ENCODE measurements at places on chromosomes 4 and X.

DNA sequence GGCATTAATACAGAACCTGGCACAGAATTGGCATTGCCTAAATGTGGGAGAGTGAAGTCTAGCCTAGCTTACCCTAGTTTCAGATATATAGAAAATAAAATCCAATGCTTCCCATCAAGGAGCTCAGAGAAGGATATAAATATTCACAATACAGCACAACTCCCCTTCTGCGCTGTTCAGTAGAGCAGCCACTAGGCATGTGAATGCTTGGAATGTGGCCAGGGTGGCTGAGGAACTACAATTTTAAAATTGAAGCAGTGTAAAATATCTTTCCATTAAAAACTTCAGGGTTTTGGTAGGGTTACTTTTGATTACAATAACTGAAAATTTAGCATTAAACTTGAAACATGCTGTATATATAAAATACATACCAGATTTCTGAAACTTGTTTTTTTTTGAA lies 19.5 kb downstream of the ZNF518B start:
- no peak for DNase-seq

DNA sequence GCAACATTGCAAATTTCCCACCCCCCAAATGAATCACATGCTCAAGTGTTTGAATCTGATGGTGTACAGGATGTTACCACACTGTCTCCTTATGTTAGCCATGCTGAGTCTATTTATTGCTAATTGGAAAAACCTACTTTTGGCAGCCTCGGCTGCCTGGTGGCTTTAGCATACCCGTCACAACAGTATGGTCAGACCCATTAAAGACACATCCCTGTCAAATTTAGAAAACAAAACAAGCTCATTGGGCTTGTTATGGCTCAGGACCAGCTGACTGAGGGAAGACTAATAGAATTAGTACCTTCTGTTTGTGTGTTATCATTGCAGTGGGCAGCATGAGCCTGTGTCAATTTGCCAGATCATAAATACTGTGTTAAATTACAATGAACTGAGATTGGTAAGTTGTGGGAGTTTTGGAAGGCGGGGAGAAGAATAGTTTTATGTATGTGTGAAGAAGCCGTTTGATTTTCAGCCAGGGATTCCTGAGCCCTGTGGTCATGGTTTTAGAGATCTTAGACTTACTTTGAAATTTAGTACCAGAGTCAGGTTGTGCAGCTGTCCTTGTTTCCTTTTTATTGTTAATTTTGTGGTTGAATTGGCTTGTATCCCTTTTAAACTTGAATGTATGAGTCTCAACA lies 66.8 kb downstream of the POLA1 start:
- DNase-seq: no peak

DNA sequence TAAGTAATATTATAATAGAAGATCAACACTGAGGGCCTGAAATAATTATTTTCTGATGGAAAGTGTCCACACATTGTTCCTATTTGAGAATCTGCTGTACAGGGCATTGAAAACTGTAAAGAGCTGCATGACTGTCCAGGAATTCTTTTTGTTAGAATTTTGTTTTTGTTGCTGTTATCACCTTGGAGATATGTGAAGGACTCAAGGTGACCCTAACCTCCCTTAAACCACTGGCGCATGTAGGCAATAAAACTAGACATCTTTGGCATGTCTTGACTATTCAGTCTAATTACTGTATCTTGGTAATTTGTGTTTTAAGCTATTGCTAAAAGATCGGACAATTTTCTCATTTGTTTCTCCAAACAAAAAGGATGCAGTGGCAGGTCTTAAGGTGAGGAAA lies 55.5 kb upstream of the SMIM10 start:
- no peak for DNase-seq

DNA sequence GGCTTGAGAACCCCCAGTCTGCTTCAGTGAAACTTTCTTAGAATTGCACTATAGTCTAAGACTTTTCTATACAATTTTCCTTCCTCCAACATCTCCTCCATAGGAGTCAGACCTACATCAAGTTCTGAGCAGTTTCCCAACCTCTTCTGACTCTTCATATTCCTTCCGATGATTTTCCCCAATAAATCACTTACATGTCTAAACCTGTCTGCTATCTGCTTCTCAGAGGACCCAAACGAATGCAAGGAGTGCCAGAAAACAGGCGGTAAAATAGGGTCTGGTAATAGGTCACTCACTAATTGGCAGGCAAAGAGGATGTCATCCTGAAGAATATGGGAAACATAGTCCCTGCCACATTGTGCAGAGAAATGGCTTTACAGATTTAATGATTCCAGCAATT lies 153.9 kb downstream of the PCDH18 start:
- DNase-seq: no peak

- DNase-seq: no peak
Observed at GRCh38 chrX:132532913-132533312, 44.1 kb upstream of the MBNL3 start.

- DNase-seq: no peak
Observed at GRCh38 chrX:128020701-128021100, 31.5 kb downstream of the ACTRT1 start.

DNA sequence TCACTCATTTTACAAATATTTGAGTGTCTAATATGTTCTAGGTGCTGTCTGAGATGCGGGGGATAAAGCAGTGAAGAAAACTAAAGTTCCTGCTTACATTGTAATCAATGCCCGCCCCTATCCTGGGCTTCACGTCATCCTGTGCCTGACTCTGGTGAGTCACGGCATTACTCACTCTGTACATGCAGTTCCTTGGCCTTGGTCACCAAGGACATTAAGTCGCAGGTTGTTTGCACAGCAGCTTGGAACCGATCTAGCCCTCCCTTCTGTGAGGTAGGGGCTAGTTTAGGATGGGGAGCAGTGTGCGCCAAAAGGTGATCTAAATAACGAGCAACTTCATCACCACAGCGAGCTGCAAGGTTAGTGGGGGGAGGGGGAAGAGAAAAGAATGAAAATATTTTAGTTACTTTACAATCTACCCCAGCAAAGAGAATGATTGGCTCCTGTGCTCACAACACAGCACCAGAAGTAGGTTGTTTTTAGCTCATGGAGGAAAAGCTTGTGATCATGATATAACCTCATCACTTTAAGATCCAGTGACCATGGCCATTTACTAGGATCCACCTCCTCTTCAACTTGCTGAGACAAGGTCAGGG lies 48.0 kb upstream of the HDAC8 start:
- DNase-seq: no peak

DNA sequence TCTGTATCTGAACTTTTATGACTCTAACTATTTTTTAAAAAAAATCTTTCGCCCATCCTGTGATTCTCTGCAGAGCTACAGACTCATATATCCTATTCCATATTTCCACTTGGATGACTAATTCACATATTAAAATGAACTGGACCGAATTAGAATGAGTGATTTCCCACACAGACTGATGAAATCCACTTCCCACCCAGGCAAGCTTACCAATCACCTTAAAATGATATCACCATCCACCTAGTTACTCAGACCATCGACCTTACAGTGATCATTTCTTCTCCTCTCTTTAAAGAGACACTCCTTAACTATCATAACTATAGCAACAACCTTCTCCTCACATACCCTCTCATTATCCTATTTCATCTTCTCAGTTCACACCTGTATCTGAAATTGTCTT lies 34.1 kb upstream of the GUCY1B1 start:
- DNase-seq: no peak

DNA sequence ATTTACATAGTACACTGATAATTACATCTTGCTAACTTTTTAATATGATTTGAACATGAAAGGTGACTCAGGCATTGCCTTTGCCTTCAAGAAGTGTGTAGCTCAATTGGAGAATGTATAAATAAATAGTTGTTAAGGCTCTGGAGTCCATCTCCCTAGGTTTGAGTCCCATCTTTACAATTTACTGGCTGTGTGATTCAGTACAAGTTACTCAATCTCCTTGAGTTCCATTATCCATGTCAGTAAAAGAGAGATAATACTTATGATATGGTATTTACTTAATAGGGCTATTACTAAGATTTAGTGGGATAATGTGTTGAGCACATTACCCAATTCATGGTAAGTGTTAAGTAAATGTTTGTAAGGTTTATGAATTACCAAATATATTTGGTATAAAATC lies 1.9 kb upstream of the FGG start:
- no peak for DNase-seq

DNA sequence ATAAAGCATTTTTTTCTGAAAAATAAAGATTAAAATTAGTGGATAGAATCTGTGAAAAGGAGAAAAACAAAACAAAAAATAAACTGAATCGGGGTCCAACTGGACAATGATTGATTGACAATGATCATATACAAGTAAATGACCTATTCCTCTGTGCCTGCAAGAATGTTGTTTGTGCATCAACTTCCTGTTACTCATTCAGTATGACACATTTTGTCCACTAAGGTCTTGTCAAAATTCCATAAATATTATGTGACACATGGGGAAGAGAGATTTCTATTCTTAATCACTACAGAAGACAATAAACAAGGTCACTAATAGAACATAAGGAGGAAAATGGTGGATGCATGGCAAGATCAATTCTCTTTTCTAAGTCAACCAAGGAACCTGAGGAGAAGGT lies 54.9 kb downstream of the F8 start:
- no peak for DNase-seq

DNA sequence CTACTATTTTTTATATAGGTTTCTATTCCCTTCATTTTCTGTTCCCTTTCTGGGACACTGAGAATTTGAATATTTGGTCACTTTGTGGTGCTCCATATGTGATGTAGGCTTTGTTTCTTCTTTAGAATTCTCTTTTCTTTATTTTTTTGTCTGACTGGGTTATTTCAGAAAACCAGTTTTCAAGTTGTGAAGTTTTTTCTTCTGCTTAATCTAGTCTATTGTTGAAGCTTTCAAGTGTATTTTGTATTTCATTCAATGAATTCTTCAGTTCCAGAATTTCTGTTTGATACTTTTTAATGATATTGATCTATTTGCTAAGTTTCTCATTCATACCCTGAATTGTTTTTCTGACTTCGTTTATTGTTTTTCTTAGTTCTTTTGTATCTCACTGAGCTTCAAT lies 96.2 kb upstream of the HAND2 start:
- DNase-seq: no peak

DNA sequence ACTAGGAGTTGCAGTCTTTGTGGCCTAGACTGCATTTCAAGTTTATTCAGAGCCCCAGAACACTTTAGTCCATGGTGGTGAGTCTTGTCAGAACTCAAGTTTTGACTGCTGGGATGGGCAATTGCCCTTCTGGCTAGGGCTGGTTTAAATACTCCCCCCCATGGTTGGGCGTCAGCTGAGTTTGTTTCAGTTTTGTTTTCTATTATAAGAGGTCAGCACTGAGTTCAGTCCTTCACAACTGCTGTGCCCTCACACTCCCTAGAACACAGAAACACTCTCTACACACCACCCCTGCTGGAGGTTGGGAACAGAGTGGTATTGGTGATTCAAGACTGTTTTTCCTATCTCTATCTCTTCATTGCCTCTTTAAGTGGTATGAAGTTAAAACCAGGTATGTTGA lies 217.0 kb downstream of the GUCY2F start:
- no peak for DNase-seq

GRCh38 chr4:153232768-153233167 lies 28.5 kb downstream of the TRIM2 start:
- DNase-seq: no peak

DNA sequence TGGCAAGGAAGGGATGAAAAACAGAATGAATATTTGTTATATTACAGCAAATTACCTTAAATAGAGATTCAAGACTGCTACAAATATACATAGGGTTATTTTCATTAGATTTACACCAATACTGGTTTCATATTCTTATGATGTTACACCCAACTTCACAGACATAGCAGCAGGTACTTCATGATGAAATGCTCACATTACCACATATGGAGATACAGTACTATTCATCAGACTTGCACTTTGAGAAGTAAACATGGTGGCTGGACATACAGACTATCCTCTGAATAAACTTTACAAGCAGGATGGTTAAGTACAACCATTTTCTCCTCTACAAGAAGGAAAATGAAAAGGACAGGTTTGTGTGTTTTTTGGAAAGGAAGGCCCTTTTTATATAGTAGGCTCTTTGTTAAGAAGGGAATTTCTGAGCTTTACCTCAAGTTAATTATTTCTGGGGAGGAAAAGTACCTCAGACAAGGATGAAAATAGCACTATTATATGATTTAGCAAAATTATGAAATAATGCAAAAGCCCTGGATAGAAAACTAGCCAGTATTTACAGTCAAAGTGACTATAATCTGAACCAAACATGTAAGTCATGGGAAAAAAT lies 12.0 kb upstream of the FAM120C start:
- no peak for DNase-seq

DNA sequence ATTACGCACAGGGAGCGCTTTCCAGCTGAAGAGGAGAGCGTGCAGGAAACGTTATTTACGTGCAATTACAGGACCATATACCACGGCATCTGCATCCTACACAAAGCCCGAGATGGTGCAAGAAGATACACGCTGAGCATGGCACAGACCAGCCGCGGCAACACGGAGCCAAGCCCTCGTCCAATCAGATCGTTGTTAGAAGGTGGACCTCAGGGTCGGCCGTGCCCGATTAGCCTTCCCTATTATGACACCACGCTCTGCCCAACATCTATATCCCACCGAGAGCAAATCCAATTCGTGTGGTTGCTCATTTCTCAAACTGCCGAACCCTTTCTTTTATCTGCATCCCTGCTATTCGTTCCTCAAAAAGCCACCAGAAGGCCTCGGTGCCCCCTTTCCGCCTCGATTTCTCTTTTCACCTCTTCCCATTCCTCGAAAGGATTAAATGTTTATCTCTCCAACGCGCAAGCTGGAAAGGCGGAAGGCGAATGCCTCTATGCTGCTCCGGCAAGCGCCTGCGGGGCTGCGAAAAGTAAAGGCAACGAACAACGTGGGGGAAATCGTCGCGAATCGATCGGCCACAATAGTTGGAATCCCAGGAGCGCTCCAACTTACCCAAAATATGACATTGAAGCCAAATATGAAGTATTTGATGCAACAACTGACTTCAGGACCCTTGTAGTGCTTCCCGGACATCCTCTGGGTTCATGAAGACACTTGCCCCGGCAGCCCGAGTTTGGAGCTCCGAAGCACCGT lies 702 bp downstream of the TSPAN5 start:
- no peak for DNase-seq

DNA sequence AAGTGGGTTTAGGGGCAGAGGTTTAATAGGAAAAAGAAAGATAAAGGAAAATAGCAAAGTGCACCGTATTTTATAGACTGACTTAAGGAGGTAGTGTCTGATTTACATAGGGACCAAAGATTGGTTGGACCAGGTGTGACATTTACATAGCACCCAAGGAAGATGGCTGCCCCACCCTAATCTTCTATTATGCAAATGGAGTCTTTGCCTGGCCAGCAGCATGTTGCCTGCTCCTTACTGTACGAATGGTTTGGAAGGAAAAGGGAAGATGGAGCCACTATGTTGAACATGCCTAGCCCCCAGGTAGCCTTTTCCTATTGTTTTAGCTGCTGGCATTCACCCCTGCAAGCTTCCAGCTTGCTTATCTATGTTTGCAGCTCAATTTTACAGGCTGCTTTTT lies 146.2 kb upstream of the PDE5A start:
- DNase-seq: no peak

Measured in GOT3 (cell line).